Cardiac septum (tissue), 1 donor: ENCODE measurements at places on chromosomes 12 and 14.
A peak's percentile ranks its signal among the peaks of the same experiment; 100 is the strongest.

- DNase-seq = no peak
Measured at GRCh38 chr14:89748004-89748403, 206.5 kb downstream of the EFCAB11 start.

GRCh38 chr14:64720131-64720576 is 15.9 kb downstream of the PLEKHG3 start:
- DNase-seq = peak; percentile 61

DNA sequence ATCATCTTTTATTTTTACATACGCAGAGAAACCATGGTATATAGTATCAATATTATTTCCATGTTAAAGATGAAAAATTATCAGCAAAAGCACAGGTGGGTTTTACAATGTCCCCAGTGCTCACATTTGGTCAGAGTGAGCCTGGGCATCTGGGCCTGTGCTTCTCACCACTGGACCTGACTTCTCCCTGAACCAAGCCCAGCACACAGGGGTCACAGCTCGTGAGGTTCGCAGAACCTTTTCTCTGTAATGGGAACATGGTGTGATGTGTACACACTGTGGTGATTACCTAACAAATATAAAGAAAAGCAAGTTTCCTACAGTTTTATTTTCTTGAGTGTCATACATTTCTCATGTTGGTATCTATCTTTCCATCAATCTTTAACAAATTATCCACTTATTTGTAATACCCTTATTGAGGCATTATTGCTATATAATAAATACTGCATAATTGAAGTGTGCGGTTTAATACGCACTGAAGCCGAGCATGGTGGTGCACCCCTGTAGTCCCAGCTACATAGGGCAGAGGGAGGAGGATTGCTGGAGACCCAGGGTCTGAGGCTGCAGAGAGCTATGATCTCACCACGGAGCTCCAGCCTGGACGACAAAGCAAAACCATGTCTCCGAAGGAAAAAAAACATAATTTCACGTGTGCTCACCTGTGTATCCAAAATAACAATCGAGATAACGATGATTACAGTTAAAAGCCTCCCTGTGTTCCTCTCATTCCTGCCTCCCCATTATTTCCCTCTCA is 743.2 kb downstream of the TMEM121 start:
- no peak for DNase-seq

DNA sequence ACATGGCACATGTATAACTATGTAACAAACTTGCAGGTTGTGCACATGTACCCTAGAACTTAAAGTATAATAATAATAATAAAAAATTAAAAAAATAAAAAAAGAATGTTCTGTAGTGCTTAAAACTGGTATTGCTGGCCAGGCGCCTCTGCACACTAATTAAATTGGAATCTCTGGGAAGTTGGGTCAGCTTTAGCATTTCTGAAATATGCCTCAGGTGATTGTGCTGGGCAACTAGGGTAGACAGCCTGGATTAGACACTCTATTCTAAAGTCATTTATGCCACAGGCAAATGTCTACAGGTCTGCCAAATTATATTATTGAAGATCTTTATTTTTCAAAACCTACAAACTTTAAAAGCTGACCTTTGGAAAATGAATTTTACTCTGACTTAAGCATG is 55.3 kb downstream of the PPM1H start:
- DNase-seq = no peak

- DNase-seq = peak; percentile 85
Measured at GRCh38 chr12:110689281-110690126, 589 bp upstream of the HVCN1 start.

DNA sequence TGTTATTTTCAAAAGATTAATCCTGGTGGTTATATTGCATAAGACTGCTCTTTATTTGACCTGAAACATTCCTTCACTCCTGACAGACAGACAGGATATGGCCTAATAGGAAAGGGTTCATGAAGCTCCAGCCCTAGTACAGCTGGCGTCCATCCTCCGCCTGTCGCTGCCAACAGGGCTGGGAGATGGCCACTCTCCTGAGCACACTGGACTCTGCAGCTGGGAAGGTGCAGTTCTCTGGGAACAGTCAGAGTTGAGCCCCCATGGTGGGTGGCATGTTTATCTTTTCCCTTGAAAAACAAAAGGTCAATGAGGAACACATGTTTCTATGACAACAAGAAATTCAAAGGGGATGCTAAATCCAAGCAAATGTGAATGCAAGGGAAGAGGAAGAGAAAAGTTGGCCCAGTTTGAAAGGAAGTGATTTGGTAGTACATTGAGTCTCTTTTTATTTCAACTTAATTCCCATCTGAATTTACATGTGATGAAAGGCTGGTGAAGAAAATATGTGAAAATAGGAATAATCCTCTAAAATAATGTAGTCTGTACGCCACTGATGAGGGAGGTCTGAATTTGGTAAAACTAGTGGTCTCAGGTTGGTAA is 89.9 kb upstream of the DCN start:
- DNase-seq = peak; percentile 77

- peak; percentile 14 for DNase-seq
Measured at GRCh38 chr12:119202544-119202943, 23.8 kb downstream of the HSPB8 start.

- DNase-seq = no peak
Measured at GRCh38 chr12:85621041-85621440, 215.2 kb downstream of the RASSF9 start.
